T-cell (primary cell): ENCODE measurements at places on chromosomes 1 and 21.

DNA sequence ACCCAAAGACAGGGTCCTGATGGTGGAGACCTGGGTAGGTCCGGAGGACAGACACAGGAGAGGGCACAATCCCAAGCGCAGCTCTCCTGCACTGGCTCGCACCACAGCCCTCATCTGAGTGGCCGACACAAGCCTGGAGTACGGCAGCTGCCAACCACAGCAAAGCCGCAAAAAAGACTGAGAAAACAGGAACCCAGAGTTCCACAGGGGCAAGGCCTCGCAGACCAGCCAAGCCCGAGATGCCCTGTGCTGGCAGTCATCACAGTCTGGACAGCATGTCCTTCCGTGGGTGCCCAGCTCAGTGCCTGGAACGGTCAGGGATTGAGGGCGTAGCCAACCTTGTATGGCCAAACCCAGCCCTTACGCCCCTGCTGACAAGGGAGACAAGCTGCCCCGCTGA, 11.4 kb downstream of the ZBTB48 start:
- no peak for DNase-seq

- DNase-seq: no peak
Observed at GRCh38 chr1:37267111-37267835, 207.1 kb upstream of the ZC3H12A start.

GRCh38 chr1:240527086-240527485, 84.9 kb downstream of the GREM2 start:
- no peak for DNase-seq

DNA sequence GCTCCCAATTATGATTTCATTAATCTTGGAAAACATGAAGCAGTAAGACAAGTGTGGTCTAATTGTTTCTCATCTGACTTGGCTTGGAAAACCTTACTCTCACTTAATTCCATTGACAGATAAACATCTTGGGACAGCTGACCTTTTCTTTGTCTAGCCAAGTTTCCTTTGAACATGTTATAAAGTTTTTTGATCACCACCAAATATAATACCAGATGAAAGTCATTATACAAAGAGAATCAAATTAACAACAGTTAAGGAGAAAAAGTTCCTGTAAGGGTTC, 50.2 kb downstream of the ALG14 start:
- DNase-seq: no peak

GRCh38 chr1:204544321-204544720, 28.1 kb downstream of the MDM4 start:
- no peak for DNase-seq

DNA sequence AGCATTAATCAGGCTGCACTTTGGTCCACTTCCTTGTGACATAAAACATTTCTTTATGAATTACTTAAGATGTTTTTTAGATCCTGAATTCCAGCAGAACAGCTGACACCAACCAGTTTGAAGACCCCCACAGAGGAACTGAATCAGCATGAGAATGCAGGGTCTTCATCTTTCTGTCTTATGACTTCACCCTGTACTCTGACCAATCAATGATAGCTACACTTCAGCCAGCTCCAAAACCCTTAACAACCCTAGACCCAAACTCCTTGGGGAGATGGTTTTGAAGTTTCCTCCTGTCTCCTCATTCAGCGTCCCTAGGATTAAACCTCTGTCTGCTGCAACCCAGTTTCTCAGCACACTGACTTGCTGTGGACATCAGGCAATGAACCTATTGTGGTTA, 175.0 kb downstream of the CTH start:
- DNase-seq: no peak

DNA sequence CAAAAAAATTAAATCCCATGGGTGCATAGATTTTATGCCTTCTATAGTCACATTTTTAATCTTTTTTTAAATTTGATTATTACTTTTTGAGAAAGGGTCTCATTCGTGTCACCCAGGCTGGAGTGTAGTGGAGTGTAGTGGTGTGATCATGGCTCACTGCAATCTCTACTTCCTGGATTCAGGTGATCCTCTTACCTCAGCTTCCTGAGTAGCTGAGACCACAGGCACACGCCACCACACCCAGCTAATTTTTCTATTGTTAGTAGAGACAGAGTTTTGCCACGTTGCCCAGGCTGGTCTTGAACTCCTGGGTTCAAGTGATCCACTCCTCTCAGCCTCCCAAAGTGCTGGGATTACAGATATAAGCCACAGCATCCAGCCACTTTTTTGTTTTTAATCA, 10.4 kb downstream of the CBR3 start:
- no peak for DNase-seq

GRCh38 chr1:225437710-225438437, 10.0 kb upstream of the LBR start:
- no peak for DNase-seq

GRCh38 chr1:9119745-9120144, 9.2 kb downstream of the GPR157 start:
- no peak for DNase-seq

- no peak for DNase-seq
Observed at GRCh38 chr1:195828325-195828724, 779.9 kb downstream of the KCNT2 start.
